ENCODE measurements at places on chromosomes 2 and 18.

DNA sequence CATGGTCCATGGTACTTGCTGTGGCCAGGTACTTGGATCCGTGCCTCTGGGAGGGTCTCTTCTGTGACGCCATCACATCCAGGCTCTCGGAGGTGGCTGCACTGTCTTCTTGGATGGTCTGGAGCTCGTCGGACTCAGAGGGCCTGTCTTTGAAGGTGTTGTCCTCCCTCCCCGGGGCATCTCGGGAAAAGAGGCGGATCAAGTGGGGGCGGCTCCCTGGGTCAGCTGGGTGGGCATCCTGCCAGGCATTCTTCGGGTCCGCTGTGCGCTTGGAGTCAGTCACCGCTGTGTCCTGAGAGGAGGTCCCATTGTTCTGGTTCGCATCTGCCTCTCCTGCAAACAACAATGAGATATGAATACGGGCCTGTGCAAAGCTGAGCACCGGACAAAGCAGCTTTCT is 115.6 kb downstream of the MBP start:
- no peak for DNase-seq

DNA sequence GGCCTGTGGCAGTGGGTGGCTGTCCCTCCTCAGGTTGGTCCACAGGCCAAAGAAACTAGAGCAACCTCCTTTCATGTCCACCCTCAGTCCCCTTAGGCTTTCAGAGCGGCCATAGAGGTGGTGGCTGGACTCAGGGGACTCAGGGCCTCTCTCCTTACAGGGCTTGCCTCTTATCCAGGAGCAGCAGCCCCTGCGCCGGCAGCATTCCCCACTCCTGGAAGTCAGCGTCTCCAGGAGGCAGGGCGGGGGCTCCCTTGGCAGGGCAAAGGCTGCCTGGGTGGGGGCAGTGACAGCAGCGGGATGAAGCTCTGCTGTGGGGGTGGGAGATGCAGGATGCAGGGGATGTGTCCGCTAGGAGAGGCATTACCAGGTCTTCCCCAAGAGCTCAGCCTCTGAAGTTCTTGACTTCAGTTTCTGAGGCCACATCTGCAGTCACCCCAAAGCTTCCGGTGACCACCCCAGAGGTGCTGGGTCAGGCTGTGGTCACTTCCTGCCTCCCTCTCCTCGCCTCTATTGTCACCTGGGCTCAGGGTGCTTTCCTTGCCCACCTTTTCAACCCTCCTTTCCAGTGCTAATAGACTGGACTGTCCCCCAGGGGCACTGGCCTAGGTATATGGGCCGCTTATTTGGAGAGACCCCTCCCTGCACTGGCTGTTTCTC is 8.6 kb upstream of the GPR55 start:
- peak; percentile 1 for DNase-seq

- DNase-seq = no peak
These were observed 112.3 kb downstream of the MEP1B start for GRCh38 chr18:32301976-32302743.

DNA sequence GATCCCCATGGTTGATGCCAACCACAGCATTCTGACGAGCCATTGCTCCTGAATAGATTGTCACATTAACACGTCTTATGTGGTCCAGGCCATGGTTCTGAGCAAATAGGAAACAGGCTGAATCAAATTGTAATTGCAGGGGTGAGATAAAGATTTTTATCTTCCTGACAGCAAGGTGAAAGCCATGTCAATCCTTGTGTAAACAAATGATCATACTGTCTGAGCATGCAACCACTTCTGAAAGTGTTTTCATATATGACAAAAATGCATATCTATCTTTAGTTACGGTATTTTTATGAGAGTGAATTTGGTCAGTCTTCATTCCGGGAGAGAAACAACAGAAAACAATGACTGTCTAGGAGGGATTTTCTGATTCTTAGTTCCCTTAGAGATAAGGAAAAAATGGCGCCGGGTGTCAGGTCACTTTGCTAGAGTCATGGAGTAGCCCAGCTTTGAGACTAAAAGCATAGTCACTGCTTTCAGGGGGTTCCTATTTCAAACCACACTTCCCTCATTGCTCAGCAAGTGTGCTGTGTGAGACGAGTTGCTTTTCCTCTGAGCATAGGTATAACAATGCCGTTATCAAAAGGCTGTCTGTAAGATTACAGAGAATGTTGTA is 958.9 kb downstream of the DCDC2C start:
- DNase-seq = no peak

- DNase-seq = no peak
These were observed 53.7 kb upstream of the PARD3B start for GRCh38 chr2:204491528-204491927.

DNA sequence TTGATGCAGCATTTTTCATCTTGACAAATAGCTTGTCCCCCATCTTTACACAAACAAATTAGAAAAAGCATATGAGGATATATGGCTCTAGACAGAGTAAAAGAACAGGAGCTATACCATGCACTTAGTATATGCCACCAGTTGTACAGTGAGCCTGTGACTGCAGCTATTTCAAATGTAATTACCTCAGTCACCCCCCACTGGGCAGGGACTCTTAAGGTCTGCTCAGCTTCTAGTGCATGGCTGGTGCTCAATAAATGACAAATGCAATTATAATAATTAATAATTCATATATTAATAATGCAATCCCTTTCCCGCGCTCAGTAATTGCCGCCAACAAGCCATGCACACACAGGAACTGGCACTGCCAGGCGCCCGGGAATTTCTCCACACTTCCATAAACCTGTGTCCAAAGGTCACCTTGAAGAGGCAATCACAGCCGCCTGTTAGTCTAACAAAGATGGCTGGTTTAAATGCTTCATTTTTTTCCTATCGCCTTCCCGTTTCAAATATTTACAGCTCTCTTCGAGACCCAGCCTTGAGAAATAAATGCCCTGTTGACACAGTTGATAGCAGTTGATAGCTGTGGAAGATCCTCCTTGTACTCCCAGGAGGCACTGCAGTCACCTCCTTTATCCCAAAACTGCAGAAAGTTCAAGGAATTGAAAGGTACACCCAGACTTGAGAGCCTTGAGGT is 156.6 kb downstream of the INO80D start:
- DNase-seq = no peak

- no peak for DNase-seq
These were observed 6.7 kb upstream of the NEURL3 start for GRCh38 chr2:96511851-96512250.

- no peak for DNase-seq
These were observed 24.8 kb upstream of the ZFP36L2 start for GRCh38 chr2:43251171-43251731.

DNA sequence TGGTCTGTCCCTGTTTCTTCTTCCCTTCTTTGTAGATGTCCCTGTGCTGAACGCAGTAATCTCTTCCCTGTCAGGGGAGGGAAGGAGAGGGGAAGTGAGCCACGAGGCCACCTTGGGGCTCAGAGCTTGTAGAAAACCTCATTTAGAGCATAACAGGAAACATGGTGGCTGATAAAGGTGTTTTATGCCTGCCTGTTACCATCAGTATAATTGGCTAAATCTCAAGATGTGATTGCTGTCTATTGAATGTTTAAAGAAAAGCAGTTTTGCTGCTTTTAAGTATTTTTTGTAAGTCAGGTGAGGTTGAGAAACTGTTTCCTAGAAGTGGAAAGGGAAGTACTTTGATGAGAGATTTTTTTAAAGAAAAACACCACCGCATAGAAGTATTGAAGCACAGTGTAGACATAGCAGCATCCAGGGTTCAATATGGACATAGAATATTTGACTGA is 59.7 kb upstream of the PDK1 start:
- DNase-seq = no peak

DNA sequence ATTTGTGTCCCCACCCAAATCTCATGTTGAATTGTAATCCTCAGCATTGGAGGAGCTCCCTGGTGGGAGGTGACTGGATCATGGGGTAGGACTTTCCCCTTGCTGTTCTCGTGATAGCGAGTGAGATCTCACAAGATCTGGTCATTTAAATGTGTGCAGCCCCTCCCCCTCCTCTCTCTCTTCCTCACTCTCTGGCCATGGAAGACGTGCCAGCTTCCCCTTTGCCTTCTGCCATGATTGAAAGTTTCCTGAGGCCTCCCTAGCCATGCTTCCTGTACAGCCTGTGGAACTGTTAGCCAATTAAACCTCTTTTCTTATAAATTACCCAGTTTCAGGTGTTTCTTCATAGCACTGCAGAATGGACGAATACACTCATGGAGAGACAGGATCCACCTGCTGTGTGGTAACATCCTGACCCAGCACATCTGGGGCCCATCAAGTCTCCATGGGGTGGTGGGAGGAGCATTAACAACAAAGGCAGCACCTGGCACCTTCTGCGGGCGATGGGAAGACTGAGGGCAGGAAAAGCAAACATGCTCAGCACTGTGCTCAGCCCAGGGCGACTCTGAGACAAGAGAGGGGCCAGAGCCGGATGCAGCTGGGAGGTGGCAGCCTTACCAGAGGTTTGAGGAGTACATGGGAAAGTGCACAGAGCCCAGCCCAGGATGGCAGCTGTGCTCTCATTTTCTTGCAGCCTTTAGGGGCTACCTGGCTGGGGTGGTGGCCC is 16.2 kb upstream of the ALPP start:
- no peak for DNase-seq

DNA sequence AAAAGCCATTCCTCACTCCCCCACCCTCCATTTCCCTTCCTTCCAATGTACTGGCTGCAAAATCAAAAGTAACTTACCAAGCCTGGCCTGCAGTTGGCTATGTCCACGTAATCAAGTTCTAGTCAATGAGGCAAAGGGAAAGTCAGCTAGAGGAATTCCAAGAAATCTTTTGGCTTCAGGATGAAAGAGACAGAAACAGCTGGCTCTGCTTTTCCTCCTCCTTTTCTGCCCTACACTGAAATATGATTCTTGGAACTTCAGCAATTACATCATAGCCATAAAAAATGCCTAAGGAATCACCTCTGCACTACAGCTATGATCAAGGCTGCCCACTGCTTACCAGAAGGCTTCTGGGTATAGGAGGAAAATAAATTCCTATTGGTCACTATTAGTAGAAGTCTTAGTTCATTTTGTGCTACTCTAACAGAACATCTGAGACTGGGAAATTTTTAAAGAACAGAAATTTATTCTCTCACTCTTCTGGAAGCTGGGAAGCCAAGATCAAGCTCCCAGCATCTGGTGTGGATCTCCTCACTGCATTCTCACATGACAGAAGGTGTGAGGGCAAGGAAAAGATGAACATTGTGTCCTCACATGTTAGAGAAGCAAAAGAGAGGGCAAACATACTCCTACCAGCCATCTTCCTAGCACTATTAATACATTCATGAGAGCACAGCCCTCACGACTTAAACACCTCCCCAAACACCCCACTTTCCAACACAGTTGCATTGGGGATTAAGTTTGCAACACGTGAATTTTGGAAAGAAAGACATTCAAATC is 219.9 kb downstream of the TMX3 start:
- DNase-seq = no peak

- DNase-seq = no peak
These were observed 669.1 kb downstream of the SATB2 start for GRCh38 chr2:198788676-198789075.

- no peak for DNase-seq
These were observed 860.9 kb upstream of the CNTNAP5 start for GRCh38 chr2:123164216-123164615.

DNA sequence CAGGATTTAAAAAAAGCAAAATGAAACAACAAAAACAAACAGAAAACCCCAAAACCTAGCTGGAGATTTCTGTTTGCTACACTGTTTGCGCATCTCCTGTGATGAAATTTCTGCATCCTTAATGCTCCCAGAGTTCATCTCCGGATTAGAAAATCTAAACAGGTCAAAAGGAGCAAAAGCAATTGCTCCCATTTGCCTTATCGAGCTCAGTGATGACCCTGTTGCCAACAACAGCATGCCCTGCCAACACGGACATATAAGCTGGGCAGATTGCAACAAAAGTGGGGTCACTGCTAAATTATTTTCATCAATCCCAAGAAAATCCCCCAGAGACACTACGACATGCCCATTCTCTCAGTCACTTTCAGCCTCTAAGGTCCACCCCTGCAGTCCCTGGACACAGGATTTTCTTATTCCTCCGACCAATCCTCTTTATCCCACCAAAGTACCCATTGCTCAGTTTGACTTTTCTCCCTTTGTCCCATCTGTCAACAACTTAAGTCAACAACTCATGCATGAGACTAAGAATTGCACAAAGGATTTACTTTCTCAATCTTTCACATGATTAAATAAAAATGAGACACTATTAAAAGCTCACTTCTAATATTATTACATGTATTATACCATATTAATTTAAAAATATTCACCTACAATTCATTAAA is 67.8 kb downstream of the ABCG8 start:
- DNase-seq = no peak

Data from stimulated activated naive CD8-positive, alpha-beta T cell treated with anti-CD3 and anti-CD28 coated beads, Interleukin-15, Interleukin-2, amounts not matched to agents 100 U/mL and 50 U/mL, for 24 hours (primary cell).